ENCODE measurements at places on chromosomes 6 and 20. TPM values are rescaled to one million over a fixed set of nuclear protein-coding genes. Genes with fewer than 3 reads are reported as not detected.

The DAAM2 gene
- total RNA-seq, result 0.22 TPM

The CALHM5 gene
- total RNA-seq, result under 0.01 TPM

The PPP1R16B gene
- total RNA-seq, result under 0.01 TPM

The LTB gene
- total RNA-seq, result not detected

The CAGE1 gene
- total RNA-seq, result 0.22 TPM

The TULP1 gene
- not detected for total RNA-seq

The ERVFRD-1 gene
- under 0.01 TPM for total RNA-seq

The SSTR4 gene
- total RNA-seq, result 0.43 TPM

The FABP7 gene
- not detected for total RNA-seq

The ZC2HC1B gene
- 0.33 TPM for total RNA-seq

The DNMT3B gene
- 2.9 TPM for total RNA-seq

The KLHDC3 gene
- 147 TPM for total RNA-seq

The FAXC gene
- total RNA-seq, result 3.6 TPM

The HINT3 gene
- 14.6 TPM for total RNA-seq

The STMND1 gene
- total RNA-seq, result not detected

The FGD2 gene
- under 0.01 TPM for total RNA-seq

The EEF1A1 gene
- total RNA-seq, result 13,253 TPM

The HCK gene
- not detected for total RNA-seq

The SOBP gene
- not detected for total RNA-seq

The LPA gene
- not detected for total RNA-seq

The WFDC2 gene
- 12.9 TPM for total RNA-seq

The PHACTR1 gene
- not detected for total RNA-seq

The LRRC73 gene
- 0.54 TPM for total RNA-seq
